Activated CD4-positive, alpha-beta T cell treated with anti-CD3 and anti-CD28 coated beads, Interleukin-2, amount 50 U/mL, for 48 hours (primary cell): ENCODE measurements at places on chromosomes 5 and 9.

DNA sequence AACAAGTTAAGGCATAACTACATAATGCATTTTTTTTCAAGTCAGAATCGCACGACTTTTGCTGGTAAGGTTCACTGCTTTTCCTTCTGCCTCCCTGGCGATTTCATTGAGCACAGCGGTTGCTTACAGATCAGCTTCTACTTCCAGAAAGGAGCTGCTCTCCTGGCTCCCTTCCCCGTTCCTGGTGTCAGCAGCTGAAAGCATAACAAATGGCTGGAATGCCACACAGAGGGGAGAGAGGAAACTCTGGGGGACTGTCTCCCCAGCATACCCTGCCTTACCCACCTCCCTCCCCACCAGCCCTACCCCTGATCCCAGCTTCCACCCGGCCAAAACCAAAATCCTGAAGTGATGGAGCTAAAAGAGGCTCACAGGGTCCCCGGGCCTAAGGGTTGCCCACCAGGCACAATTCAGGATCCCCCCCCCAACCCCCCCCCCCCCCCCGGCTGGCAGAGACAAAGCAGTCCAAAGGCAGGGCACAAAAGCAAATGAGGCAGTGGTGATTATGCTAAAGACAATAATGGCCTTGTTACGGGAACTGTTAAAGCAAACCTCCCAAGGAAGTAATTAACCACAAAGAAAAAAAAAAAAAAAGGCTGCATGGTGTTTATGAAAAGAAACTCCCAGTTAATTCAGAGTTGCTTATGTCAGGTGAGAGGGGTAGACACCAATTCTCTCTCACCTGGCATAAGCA, 126.1 kb upstream of the WWC1 start:
- no peak for DNase-seq

GRCh38 chr5:90475436-90475980, 844 bp downstream of the POLR3G start:
- no peak for DNase-seq

GRCh38 chr5:56471707-56472106, 238.6 kb upstream of the ANKRD55 start:
- DNase-seq: no peak

DNA sequence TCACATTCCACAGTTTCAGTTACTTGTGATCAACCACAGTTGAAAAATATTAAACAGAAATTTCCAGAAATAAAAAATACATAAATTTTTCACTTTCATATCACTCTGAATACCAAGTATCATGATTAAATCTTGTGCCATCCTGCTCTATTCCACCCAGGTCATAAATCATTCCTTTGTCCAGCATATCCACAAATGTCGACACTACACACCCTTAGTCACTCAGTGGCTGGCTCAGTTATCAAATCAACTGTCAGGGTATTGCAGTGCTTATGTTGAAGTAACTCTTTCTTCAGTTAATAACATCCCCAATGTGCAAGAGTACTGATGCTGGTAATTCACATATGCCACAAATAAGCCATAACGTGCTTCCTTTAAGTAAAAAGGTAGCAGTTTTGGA, 115.7 kb downstream of the FBXL17 start:
- DNase-seq: no peak

DNA sequence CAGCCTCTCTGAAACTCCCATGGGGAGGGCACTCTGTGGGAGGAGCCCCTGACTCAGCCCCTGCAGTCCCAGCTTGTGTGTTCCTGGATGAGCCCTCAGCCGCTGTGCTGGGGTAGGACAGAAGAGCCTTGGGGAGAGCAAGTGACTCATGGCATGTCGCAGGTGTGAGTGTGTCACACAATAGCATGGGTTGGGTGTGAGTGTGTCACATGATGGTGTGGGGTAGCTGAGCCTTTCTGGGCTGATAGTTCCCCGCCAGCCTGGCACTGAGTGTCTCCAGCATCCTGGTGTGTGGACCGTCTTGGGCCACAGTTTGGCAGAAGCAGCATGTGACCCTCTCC, 83.4 kb downstream of the PHF2 start:
- no peak for DNase-seq

DNA sequence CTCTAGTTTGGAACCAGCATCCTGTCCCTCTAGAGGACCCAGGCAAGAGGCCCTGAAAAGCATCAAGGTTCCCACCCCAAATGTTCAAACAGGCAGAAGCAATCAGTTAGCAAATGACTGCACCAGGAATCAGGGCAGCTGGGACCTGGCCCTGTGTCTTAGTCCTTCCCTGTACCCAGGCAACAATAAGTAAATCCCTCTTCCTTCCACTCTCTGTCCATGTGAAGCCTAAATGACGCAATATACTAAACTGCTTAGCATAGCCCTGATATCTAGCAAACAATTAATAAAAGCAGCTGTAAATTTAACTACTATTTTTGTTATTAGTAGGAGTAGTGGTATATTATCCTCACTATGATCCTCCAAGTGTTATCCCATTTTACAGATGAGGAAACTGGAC, 13.2 kb upstream of the ADRA1B start:
- no peak for DNase-seq

DNA sequence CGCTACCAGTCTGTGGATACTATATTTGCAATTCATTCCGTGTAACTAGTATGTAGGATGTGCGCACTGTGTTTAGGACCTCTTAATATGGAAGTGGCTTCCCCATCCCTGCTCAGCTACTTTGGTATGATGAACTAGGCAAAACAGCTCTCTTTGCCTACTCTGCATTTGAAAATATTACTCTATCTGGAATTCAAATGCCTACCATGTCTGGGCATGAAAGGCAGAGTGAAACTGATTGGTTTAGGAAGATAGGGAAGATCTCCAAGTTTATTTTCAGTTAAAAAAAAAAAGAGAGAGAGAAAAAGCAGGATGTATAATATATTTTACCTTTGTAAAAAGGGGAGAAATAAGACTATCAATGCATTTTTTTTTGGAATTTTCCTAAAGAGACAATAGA, 74.1 kb upstream of the ELL2 start:
- DNase-seq: no peak

DNA sequence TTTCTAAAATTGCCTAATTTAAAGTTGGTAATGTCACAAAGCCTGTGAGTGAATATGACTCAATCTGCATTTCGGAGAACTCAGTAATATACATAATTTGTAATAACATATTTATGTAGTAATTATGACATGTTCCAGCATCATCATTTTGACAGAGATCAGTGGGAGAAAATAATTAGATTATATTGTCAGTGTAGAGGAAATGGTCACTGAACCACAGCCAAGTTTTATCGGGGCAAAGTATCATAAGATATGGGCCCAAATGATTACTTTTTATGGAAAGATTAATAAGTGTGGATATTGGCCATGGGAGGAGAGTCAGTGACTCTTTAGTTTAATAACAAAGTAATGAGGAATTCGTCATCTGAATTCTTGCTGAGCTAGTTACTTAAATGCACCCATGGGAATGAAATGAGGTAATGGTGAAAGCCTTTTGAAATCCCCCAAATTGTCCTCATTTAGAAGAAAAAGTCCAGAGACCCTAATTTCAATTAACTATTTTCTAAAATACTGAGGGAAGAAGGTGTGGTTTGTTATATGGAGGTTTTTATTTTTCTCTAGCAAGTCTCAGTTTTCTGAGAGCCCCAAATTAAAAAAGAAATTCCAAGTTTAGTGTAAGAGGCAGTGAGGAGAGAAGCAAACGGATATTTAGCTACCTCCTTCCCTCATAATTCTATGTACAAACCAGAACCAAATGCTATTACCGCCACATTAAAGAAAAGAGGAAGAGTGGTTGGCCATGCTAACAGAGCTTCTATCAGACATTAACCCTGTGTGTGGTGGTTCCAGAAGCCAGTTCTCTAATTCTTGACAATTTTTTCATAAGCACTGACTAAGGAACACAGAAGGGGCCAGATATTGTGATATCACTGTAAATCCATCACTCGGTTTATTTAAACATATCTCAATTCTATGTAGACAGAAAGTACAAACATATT, 37.7 kb upstream of the MRPS30 start:
- no peak for DNase-seq

DNA sequence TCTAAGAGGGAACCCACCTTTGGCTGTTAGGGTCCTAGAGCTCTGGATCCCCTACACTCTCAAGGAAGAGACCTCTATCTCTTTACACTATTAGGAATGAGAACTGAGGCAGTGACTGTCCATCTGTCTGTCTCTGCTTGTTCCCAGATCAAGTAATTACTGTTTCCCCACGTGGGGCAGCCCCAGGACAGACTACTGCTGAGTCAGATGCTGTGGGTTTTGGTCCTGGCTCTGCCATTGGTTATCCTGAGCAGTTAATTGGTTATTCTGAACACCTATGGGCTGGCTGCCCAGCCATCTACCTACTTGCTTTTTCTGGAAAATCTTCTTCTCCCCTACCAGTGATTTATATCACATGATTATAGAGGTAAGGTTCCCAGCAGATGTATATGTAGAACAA, 33.3 kb downstream of the FBXO10 start:
- DNase-seq: no peak

DNA sequence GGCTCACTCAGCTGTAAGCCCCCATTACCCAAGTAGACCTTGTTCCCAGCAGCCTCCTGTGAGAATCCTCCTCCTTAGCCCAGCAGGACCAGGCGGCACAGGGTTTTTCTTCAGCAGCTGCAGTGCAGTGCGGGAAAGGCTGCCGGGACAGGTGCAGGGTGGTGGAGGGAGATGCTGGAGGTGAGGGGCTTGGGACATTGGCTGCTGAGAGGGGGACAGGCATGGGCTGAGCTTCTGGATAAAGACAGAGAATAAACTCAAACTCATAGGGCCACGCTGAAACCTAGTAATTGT, 174.7 kb downstream of the CACNA1B start:
- no peak for DNase-seq

DNA sequence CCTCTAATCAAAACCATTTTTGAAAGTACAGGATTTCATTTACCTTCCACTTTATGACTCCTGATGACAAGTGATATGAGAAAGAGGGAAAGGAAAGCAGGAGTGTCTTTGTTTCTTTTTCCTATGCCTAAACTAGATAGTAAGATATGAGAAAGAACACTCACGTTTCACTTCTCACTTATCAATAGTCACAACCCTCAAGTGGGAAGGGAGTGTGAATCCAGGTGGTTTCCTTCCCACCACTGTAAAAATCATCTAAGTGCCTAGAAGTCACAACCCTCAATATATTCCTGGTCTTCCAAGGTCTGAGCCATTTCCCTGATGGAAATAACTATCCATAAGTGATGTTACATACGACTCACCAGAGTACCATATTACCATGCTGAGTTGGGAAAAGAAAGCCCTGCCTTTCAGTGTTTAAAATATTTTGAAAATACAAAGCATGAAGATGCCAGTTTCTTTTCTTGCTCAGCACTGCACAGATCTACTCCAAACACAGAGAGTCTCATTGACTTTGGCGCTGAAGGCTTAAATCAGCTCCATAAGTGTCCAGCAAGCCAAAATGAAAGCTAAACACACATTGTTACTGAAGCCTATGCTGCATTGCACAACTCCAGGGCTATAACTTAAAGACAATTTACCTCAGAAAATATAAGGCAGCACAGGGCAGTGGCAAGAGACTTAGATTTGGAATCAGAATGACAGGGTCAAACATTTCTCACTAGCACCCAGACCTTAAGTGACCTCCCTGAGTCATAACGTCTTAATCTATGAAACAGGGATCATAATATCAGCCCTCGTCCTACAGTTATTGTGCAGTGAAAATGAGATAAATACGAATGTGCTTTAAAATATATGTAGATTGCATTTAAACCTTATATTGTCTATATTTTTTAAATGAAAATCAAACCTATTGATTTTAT, 301.2 kb downstream of the KIAA0825 start:
- no peak for DNase-seq
